ENCODE measurements at places on chromosomes 7 and 10. TPM values are rescaled to one million over a fixed set of nuclear protein-coding genes. Genes with fewer than 3 reads are reported as not detected.

Gene PCLO
- polyA plus RNA-seq = 36.4 TPM

Gene UNCX
- polyA plus RNA-seq = 3.7 TPM

Gene CALML3
- not detected for polyA plus RNA-seq

Gene CTAGE6
- not detected for polyA plus RNA-seq

DNA sequence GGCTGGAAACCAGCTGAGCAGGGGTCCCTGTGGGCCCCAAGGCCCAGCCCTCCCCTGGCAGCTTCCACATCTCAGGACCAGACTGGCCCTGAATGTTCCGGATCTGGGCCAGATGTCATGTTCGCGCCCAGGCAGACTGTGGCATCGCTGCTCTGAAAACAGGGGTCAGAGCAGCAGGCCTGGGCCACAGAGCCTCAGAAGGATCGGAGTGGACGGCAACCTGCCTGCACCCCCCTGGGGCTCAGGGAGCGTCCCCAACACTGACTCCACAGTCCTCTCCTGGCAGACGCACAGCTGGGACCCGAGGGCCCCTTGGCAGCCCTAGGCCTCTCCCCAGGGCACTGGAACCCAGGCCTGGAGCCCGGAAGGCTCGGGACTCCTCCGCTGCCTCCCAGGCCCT is 91.3 kb upstream of the DNAAF5 start:
- no peaks in the 10 kb centered on the region for H3K27me3 ChIP-seq
- H3K27ac ChIP-seq = no peak overlapping the region
- H3K4me1 ChIP-seq = peaks cover 17% of the 10 kb centered on the region
- peaks cover 33% of the 10 kb centered on the region for H3K36me3 ChIP-seq
- no peak for DNase-seq

DNA sequence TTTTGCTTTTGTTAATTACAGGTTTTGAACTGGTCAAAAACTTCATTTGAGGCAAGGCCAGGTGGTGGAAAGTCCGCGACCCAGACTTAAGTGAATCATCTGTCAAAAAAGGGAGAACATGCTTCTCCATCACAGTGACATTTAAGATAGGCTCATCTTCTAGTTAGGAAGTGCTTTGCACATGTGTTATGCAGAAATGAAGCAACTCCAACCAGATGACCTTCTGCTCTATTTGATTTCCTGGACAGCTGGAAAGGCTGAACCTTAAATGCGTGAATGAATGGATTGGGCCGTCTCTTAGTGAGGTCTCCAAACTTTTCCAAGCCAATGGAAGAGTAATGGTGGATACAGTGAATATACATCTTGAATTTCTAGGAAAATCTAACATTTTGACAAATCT is 101.6 kb upstream of the FAM13C start:
- H3K4me1 ChIP-seq = no peaks in the 10 kb centered on the region
- no peaks in the 10 kb centered on the region for H3K36me3 ChIP-seq
- H3K4me3 ChIP-seq = no peak overlapping the region
- no peaks in the 10 kb centered on the region for H3K27me3 ChIP-seq
- H3K27ac ChIP-seq = no peak overlapping the region

DNA sequence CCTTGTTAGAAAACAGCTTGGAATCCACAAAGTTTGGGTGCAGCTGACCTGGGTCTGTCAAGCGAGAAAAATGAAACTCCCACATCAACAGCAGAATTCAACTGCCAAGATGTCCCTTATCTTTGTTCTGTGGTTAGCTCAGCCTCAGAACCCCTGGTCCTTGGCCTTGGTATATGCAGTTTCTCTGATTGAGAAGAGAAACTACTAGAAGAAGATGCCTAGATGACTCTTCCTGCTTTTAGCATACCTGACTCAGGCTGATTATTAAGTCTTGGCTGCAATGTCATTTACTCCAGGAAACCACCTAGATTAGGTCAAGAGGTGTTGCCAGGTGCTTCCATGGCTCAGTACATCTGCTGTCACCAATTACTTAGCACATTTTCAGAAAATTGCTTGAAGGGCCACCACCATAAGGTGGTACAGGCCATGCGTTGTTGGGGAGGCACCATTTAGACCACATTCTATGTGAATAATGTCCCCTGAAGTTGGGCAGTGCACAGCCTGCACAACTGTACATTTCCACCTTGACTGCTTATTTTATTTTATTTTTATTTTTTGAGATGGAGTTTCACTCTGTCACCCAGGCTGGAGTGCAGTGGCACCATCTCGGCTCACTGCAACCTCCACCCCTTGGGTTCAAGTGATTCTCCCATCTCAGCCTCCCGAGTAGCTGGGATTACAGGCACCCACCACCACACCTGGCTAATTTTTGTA is 59.4 kb upstream of the ZNF438 start:
- DNase-seq = no peak
- no peak overlapping the region for H3K4me3 ChIP-seq
- H3K27ac ChIP-seq = no peak overlapping the region
- H3K27me3 ChIP-seq = no peaks in the 10 kb centered on the region
- no peaks in the 10 kb centered on the region for H3K4me1 ChIP-seq

- H3K4me1 ChIP-seq = peaks cover 6% of the 10 kb centered on the region
- no peak overlapping the region for H3K4me3 ChIP-seq
- no peaks in the 10 kb centered on the region for H3K27me3 ChIP-seq
- peaks cover 7% of the 10 kb centered on the region for H3K36me3 ChIP-seq
- no peak for DNase-seq
Observed at GRCh38 chr10:97596101-97597082, 6.9 kb downstream of the C10orf62 start.

DNA sequence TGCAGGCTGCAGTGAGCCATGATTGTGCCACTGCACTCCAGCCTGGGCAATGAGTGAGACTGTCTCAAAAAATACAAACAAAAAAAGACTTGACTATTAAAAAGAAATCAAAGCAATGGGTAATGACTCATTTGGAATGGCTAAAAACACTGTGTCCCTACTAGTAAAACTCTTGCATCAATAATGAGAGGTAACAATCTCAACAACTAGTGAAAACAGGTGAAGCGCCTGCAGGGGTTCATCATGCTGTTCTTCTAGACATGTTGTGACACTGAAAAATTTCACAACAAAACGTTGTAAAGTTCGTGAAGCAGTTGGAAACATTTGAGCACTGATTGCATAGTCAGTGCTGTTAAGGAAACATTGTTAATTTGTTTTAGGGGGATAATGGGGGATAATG is 26.9 kb upstream of the SLC29A4 start:
- H3K36me3 ChIP-seq = no peaks in the 10 kb centered on the region
- H3K4me1 ChIP-seq = no peaks in the 10 kb centered on the region
- H3K27me3 ChIP-seq = no peaks in the 10 kb centered on the region
- no peak overlapping the region for H3K4me3 ChIP-seq

- peaks cover 2% of the 10 kb centered on the region for H3K36me3 ChIP-seq
- no peaks in the 10 kb centered on the region for H3K27me3 ChIP-seq
- no peak for DNase-seq
- peaks cover 6% of the 10 kb centered on the region for H3K4me1 ChIP-seq
Observed at GRCh38 chr10:75197906-75198305, 12.7 kb upstream of the VDAC2 start.

DNA sequence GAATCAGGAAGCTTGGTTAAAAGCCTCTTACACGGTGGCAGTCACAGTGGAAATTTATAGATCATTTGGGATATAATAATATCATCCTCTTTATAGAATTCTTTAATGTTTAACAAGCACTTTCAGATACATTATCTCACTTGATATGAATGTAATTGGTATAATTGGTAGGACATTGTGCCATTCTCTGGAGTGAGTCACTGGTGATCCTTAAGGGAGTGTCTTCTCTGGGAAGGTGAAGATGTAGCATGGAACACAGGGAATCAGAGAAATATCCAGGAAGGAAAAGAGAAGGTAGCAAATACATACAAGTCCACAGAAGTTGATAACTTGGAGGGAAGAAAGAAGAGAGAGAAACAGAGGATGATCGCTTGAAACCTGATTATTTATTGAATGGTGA is 9.8 kb downstream of the PTPRZ1 start:
- H3K4me1 ChIP-seq = no peaks in the 10 kb centered on the region
- H3K36me3 ChIP-seq = no peaks in the 10 kb centered on the region
- no peak overlapping the region for H3K27ac ChIP-seq
- DNase-seq = no peak
- H3K27me3 ChIP-seq = no peaks in the 10 kb centered on the region

GRCh38 chr10:19970256-19970655 is 154.0 kb downstream of the PLXDC2 start:
- no peaks in the 10 kb centered on the region for H3K36me3 ChIP-seq
- DNase-seq = no peak
- no peak overlapping the region for H3K27ac ChIP-seq
- H3K4me3 ChIP-seq = no peak overlapping the region

DNA sequence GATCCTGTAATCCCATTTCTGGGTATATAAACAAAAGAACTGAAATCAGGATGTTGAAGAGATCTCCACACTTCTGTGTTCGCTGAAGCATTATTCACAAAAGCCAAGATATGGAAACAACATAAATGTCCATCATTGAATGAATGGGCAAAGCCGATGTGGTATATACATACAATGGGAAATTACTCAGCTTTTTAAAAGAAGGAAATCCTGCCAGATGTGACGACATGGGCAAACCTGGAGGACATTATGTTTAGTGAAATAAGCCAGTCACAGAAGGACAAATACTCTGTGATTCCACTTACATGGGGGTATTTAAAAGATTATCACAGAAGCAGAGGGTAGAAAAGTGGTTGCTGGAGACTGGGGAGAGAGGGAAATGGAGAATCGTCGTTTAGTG is 23.9 kb upstream of the FAM107B start:
- no peak overlapping the region for H3K4me3 ChIP-seq
- DNase-seq = no peak
- H3K36me3 ChIP-seq = no peaks in the 10 kb centered on the region
- H3K27me3 ChIP-seq = no peaks in the 10 kb centered on the region
- H3K27ac ChIP-seq = no peak overlapping the region

DNA sequence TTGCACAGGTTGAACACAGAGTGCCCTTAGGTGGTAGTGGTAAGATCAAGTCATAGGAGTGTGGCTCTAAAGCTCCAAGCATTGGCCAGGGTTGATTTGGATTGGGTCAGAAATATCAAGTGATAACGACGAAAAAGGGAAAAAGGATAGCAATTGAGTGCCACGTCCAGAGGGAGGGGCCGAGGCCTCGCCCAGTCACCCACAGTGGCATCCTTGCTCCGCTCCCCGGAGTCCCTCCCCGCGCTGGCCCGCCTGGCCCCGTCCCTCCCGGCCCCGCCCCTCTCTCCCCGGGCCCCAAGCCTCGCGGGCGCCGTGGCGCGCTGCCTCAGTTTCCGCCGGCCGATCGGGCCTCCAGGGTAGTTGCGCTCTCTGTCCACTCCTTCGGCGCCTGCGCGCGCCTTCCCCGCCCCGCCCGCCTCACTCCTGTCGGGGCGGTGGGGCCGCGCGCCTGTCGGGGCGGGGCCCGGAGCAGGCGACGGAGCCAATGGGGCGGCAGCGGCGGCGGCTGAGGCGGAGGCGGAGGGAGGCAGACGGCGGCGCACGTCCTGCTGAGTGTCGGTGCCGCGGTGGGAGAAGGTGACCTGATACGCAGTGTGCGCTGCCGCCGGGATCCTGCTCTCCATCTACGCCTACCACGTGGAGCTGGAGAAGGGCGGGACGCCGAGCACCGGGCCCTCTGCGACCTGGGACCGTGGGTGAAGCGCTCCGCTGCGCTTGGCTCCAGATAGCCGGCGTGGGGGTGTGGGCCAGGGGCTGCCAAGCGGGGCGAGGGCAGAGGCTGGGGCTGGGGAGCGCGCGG is 209.1 kb upstream of the ZNF722 start:
- H3K4me3 ChIP-seq = no peak overlapping the region
- H3K27ac ChIP-seq = no peak overlapping the region
- no peaks in the 10 kb centered on the region for H3K36me3 ChIP-seq

DNA sequence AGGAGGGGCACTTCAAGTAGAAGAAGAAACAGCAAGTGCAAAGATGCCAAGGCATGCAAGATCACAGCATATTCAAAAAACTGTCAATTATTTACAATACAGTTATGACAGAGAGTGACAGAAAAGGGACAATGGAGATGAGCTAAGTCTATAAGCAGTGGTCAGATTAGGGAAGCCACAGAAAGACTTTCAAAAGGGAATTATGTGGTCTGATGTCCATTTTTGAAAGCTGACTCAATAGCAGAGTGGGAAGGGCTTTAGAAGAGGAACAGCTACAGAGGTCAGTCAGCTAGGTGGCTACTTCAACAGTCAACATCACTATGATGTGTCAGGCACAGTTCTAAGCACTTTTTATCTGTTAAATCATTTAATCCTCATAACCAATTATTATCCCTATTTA is 45.2 kb upstream of the SPOCK2 start:
- no peaks in the 10 kb centered on the region for H3K27me3 ChIP-seq
- no peaks in the 10 kb centered on the region for H3K4me1 ChIP-seq
- H3K4me3 ChIP-seq = no peak overlapping the region
- peaks cover 6% of the 10 kb centered on the region for H3K36me3 ChIP-seq

DNA sequence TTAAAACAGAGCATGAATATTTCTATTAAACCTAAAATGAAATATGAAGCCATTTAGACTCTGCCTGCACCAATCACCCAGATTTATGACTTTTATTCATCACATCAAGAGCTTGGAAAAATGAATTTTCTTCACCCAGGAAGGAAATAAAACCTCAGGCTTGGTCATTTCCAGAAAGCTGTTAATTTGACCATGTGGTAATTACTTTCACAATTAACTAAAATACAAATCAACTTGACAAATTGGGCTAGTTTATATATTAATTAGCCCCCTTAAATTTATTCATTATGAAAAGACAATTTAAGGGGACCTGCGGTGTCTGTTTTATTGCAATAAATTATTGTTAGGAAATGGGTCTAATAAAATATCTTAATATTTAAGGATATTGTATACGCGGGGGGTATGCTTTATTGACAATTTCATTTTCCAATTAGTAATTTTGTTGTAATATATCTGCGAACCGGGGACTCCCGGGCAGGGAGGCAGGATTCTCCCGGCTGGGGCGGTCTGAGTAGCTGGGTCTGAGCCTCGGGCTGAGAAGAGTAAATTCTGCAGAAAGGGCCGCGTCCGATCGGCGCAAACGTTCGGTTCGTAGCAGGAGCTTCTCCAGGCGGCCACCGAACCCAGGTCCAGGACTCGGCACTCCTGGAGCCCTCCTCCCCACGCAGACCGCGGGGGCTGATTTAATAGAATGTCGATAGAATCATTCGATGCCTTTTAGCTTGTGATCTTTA is 9.4 kb upstream of the MNX1 start:
- H3K4me3 ChIP-seq = no peak overlapping the region
- H3K27ac ChIP-seq = no peak overlapping the region
- DNase-seq = no peak
- H3K36me3 ChIP-seq = no peaks in the 10 kb centered on the region
- H3K27me3 ChIP-seq = peaks cover 95% of the 10 kb centered on the region
- peaks cover 19% of the 10 kb centered on the region for H3K4me1 ChIP-seq

Measured in spinal cord (tissue), 10 donors.